ENCODE measurements at places on chromosomes 6 and 20. TPM values are rescaled to one million over a fixed set of nuclear protein-coding genes. Genes with fewer than 3 reads are reported as not detected.
A peak's percentile ranks its signal among the peaks of the same experiment; 100 is the strongest.

Gene LINC00237
- not detected for total RNA-seq

Gene ENPP5
- 7.3 TPM for total RNA-seq

Gene MPIG6B
- 1.1 TPM for total RNA-seq

Gene IPCEF1
- 8.8 TPM for total RNA-seq

Gene CABLES2
- total RNA-seq = 4.1 TPM

Gene SRC
- total RNA-seq = 64.0 TPM

Gene TNXB
- total RNA-seq = 162 TPM

Gene PTK7
- total RNA-seq = 97.1 TPM

Gene DNAH8
- 0.17 TPM for total RNA-seq

DNA sequence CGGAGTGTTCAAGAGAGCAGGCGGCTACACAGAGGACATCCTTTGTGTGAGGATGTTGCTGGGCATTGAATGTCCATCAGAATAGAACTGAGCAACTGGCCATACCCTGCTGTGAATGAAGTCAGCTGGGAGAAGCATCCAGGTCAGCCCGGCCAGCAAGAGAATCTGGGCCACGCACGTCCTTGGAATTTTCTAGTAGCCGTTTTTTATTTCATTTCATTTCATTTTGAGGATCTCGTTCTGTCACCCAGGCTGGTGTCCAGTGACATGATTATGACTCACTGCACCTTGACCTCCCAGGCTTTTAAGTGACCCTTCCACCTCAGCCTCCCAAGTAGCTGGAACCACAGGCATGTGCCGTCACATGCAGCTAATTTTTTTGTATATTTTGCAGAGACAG lies 97.9 kb downstream of the SSR1 start:
- H3K27ac ChIP-seq = no peak overlapping the region
- H3K4me3 ChIP-seq = no peak overlapping the region
- no peak for DNase-seq

- H3K27ac ChIP-seq = no peak overlapping the region
- no peaks in the 10 kb centered on the region for H3K27me3 ChIP-seq
- DNase-seq = no peak
- no peaks in the 10 kb centered on the region for H3K4me1 ChIP-seq
These were observed 207.2 kb upstream of the SSTR4 start for GRCh38 chr20:22827916-22828315.

GRCh38 chr6:37668251-37668650 lies 29.4 kb downstream of the MDGA1 start:
- no peaks in the 10 kb centered on the region for H3K4me1 ChIP-seq
- no peak overlapping the region for H3K27ac ChIP-seq
- H3K27me3 ChIP-seq = no peaks in the 10 kb centered on the region
- no peaks in the 10 kb centered on the region for H3K36me3 ChIP-seq
- DNase-seq = no peak
- no peak overlapping the region for H3K4me3 ChIP-seq

GRCh38 chr6:142155895-142156757 lies 9.1 kb downstream of the VTA1 start:
- no peaks in the 10 kb centered on the region for H3K36me3 ChIP-seq
- DNase-seq = no peak
- no peak overlapping the region for H3K27ac ChIP-seq
- H3K4me1 ChIP-seq = peaks cover 6% of the 10 kb centered on the region

GRCh38 chr6:45574885-45575284 lies 197.2 kb upstream of the SUPT3H start:
- H3K4me3 ChIP-seq = no peak overlapping the region
- H3K4me1 ChIP-seq = no peaks in the 10 kb centered on the region
- no peak for DNase-seq

DNA sequence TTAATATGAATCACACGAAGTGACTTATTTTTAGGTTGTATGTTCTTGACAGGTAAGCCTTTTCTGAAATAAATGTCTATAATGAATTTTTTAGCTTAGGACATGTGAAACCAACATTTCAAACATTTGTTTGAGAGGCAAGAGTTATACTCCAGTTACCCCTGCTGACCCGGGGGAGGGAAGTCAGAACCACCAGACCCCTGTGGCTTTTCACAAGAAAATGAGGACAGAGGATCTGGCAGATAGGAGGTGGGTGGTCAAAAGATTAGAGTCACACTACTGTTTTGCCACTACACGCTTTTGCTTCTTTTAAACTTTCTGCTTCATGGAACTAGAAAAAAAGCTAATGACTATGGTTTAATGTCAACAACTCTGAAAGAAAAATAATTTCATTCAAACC lies 27.5 kb upstream of the ADGRF4 start:
- H3K27me3 ChIP-seq = no peaks in the 10 kb centered on the region
- peaks cover 5% of the 10 kb centered on the region for H3K4me1 ChIP-seq
- no peak for DNase-seq
- no peak overlapping the region for H3K27ac ChIP-seq

- DNase-seq = no peak
- H3K27ac ChIP-seq = no peak overlapping the region
- no peaks in the 10 kb centered on the region for H3K4me1 ChIP-seq
- no peaks in the 10 kb centered on the region for H3K27me3 ChIP-seq
- no peaks in the 10 kb centered on the region for H3K36me3 ChIP-seq
These were observed 158.3 kb downstream of the OPRM1 start for GRCh38 chr6:154197196-154197860.

DNA sequence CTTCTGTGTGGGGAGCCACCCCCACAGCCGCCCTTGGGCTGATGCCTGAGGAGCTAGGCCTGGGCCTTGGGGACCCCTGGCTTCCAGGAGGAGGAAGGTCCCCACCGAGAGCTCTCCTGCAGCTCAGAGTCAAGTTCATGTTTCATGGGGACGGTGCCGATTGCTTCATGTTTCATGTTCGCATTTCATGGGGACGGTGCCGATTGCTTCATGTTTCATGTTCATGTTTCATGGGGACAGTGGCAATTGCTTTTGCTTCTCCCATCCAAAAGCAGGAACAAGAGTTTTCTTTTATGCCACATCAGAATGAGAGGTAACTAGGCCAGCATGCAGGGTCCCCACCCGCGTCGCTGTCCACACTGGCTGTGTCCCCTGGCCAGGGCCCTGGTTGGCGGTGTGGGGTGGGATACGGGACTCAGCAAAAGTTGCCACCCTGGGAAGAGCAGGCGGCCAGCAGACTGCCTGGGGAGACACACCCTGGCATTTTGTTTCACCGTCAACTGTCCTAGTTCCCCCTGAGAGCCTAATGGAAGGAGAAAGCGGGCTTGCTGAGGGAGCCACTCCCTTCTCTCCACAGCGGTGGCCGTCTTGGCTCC lies 46.0 kb downstream of the DACT2 start:
- no peak for DNase-seq
- H3K4me3 ChIP-seq = no peak overlapping the region
- H3K4me1 ChIP-seq = peaks cover 12% of the 10 kb centered on the region

DNA sequence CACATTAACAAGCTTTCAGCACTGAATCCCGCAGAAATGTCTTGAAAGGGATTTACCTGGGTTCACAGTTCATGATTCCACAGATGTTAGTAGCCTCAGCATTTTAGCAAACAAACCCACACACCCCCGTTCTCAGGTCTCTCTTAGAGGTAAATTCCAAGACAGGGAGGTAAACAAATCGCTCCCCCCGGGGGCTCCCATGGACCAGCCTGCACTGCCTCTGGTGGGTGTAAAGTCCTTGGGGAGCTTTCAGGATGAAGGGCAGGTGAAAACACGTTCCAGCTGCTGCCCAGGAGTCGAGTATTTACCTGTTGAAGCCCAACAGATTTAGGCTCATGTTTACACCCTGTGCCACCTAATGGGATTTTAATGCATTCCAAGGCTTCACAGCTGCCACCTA lies 187.0 kb upstream of the FOXQ1 start:
- no peak overlapping the region for H3K4me3 ChIP-seq
- H3K36me3 ChIP-seq = no peaks in the 10 kb centered on the region
- DNase-seq = no peak
- no peak overlapping the region for H3K27ac ChIP-seq
- no peaks in the 10 kb centered on the region for H3K4me1 ChIP-seq
- no peaks in the 10 kb centered on the region for H3K27me3 ChIP-seq

DNA sequence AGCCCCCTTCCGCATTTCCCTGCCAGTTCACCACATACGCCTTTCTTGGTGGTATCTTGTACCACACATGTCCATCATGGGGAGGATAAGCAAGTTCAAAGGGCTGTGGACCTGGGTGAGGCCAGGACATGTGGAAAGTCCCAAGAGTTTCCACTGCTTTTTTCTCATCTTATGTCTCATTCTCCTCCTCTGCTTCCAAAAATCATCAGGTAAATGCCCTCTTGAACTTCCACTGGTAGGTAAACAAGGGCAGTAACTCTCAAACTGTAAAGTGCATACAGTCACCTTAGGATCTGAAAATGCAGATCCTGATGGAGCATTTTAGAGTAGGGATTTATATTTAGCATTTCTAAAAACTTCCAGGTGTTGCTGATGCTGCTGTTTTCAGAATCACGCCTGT lies 7.9 kb upstream of the SIRT5 start:
- H3K4me3 ChIP-seq = no peak overlapping the region
- H3K27me3 ChIP-seq = no peaks in the 10 kb centered on the region
- H3K27ac ChIP-seq = no peak overlapping the region
- DNase-seq = no peak
- no peaks in the 10 kb centered on the region for H3K36me3 ChIP-seq

DNA sequence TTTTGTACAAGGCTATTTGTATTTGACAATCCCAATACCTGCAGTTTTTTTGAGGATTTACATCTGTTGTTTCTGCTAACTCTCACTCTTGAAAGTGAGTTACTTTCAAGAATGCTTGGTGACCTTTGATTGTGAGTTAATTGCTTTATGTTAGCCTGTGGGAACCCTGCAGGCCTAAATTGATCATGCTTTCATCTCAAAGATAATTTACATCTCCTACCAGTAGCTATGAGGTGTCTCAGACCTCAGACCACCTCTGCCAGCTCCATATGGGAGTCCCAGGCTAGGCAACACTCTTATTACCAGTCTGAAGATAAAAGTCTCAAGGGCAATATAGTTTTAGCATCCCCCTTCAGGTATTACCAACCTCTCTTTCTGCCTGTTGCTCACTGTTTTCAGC lies 116.4 kb upstream of the THEMIS start:
- no peaks in the 10 kb centered on the region for H3K36me3 ChIP-seq
- no peaks in the 10 kb centered on the region for H3K4me1 ChIP-seq
- no peaks in the 10 kb centered on the region for H3K27me3 ChIP-seq
- DNase-seq = no peak
- no peak overlapping the region for H3K4me3 ChIP-seq
- no peak overlapping the region for H3K27ac ChIP-seq

DNA sequence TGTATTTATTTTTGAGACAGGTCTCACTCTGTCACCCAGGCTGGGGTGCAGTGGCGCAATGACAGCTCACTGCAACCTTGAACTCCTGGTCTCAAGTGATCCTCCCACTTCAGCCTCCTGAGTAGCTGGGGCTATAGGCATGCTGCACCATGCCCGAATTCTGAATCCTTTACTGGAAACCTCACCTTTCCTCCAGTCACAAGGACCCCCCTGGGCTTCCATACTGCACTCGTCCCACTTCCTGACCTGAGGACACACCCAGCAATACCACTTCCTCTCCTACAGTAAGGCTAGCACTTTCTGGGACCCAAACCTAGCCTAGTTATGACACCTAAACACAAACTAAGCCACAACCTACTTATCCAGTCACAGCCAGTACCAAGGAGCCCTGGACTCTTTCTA lies 68.2 kb downstream of the FAM217A start:
- H3K27ac ChIP-seq = no peak overlapping the region
- no peak overlapping the region for H3K4me3 ChIP-seq
- no peaks in the 10 kb centered on the region for H3K27me3 ChIP-seq
- no peaks in the 10 kb centered on the region for H3K36me3 ChIP-seq

GRCh38 chr6:67886036-67886707 lies 748.9 kb upstream of the ADGRB3 start:
- H3K27ac ChIP-seq = no peak overlapping the region
- no peaks in the 10 kb centered on the region for H3K4me1 ChIP-seq
- no peak for DNase-seq
- no peaks in the 10 kb centered on the region for H3K36me3 ChIP-seq
- H3K4me3 ChIP-seq = no peak overlapping the region

GRCh38 chr20:49275636-49276035 lies 2.2 kb downstream of the ZNFX1 start:
- no peaks in the 10 kb centered on the region for H3K27me3 ChIP-seq
- peak overlapping the region; percentile 89 for H3K4me3 ChIP-seq
- peaks cover 62% of the 10 kb centered on the region for H3K36me3 ChIP-seq
- peak overlapping the region; percentile 95 for H3K27ac ChIP-seq
- no peak for DNase-seq

- no peaks in the 10 kb centered on the region for H3K36me3 ChIP-seq
- no peaks in the 10 kb centered on the region for H3K27me3 ChIP-seq
- no peak for DNase-seq
- no peak overlapping the region for H3K4me3 ChIP-seq
These were observed 97.3 kb upstream of the OPRM1 start for GRCh38 chr6:153941768-153942167.

GRCh38 chr20:10771435-10772140 lies 97.8 kb upstream of the JAG1 start:
- no peaks in the 10 kb centered on the region for H3K4me1 ChIP-seq
- H3K27me3 ChIP-seq = no peaks in the 10 kb centered on the region
- H3K36me3 ChIP-seq = no peaks in the 10 kb centered on the region
- H3K4me3 ChIP-seq = no peak overlapping the region
- no peak for DNase-seq
- H3K27ac ChIP-seq = no peak overlapping the region

DNA sequence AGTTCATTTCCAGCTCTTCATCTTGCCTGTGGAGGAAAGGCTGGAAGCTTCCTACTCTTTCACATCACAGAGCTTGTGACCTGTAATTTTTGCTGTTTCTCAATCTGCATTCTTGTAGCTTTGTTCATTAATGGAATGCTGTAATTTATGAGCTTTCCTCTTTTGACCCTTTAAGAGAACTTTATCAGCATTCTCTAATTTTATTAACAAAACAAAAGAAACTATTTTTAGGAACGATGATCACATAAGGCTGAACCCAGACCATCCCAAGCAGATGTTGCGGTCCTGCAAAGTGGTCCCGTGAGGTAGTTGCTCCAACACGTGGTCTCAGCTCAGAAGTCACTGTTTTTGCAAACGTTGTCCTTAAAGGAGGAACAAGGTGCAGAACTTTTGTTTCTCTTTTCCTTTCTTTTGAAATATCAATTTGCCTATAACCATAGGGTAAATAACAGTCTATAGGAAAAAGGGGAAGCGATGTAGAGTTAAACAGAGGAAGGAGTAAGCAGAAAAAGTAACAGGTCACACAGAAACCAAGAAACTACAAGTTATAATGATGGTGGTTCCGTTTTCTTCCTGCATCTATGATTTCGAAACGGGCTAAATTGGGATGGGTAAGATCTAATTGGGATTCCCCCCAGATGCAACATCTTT lies 121.3 kb upstream of the PHACTR1 start:
- no peaks in the 10 kb centered on the region for H3K27me3 ChIP-seq
- H3K4me1 ChIP-seq = peaks cover 25% of the 10 kb centered on the region
- no peaks in the 10 kb centered on the region for H3K36me3 ChIP-seq
- H3K27ac ChIP-seq = no peak overlapping the region
- no peak overlapping the region for H3K4me3 ChIP-seq
